Fibroblast of skin of right quadriceps (primary cell): ENCODE measurements at places on chromosomes 12 and 14.
A peak's percentile ranks its signal among the peaks of the same experiment; 100 is the strongest.

GRCh38 chr12:66596199-66596598 lies 82.7 kb downstream of the GRIP1 start:
- peak; percentile 55 for DNase-seq

GRCh38 chr12:79900951-79901350 lies 33.9 kb downstream of the PPP1R12A start:
- no peak for DNase-seq

- no peak for DNase-seq
Measured at GRCh38 chr14:30840086-30840779, 34.1 kb upstream of the COCH start.

DNA sequence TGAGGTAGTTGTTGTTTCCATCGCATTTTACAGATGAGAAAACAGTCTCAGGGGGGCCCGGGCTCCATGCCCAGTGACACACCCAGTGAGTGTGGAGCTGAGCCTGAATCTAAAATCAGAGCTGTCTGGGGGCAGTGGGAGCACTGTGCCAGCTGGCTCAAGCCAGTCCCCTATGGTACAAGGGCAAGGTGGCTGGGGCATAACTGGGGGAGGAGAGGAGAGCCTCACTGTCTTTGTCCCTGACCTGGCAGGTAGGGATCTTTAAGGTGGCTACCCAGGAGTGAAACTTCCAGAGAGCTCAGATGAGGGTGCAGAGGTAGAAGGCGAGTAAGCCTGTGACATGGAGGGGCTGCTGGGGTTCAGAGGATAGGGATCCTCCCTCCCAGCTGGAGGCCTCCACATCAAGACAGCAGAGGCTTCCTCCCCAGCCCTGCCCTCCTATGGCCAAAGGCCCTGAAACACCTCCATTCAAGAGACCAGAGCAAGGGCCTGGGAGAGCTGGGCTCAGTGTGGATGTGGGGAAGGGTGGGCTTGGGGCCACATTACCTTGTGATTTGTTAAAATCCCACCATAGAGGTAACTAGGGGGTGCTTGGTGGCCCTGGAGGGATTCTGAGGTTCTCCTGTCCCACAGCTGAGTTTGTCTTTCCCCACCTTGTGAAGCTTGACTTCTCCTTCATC lies 33.1 kb downstream of the ASCL4 start:
- no peak for DNase-seq

DNA sequence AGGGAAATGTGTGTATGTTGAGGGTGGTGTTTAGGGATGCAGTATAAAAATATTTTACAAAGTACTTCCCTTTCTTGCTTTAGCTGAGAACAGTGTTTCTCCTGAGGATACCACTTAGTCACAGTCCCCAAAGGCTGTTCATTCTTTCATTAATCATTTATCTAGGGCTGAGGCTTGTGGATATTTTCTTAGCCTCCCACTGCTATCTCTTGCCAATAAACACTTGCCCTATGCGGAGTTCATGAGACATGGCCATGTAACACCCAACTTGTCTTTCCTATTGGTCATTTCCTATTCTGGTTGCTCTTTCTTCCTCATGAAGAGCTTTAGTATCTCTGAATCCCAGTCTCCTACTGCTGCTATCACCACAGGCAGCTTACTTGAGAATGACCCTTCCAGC lies 75.1 kb downstream of the ETNK1 start:
- DNase-seq, result no peak

GRCh38 chr12:7303230-7303629 lies 642 bp upstream of the ACSM4 start:
- no peak for DNase-seq

DNA sequence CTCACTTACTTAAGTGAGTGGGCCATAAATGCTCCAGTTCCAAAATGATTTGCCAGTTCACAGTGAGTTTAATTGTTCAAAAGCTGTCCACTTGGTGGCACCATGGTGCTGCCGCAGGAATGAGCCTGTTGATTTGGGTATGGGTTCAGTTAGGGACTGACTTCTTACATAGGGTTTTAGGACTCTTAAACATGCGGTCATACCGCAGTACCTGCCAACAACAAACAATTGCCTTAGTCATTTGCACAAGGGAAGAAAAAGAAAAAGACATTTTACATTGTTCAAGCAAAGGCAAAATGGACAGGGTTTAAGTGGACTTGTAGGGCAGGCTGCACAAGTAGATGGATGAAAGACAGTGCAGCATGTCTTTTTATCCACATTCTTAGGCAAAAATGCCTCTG lies 80.0 kb upstream of the DBX2 start:
- peak; percentile 51 for DNase-seq

GRCh38 chr12:107512391-107512790 lies 173.2 kb upstream of the PWP1 start:
- DNase-seq, result no peak

DNA sequence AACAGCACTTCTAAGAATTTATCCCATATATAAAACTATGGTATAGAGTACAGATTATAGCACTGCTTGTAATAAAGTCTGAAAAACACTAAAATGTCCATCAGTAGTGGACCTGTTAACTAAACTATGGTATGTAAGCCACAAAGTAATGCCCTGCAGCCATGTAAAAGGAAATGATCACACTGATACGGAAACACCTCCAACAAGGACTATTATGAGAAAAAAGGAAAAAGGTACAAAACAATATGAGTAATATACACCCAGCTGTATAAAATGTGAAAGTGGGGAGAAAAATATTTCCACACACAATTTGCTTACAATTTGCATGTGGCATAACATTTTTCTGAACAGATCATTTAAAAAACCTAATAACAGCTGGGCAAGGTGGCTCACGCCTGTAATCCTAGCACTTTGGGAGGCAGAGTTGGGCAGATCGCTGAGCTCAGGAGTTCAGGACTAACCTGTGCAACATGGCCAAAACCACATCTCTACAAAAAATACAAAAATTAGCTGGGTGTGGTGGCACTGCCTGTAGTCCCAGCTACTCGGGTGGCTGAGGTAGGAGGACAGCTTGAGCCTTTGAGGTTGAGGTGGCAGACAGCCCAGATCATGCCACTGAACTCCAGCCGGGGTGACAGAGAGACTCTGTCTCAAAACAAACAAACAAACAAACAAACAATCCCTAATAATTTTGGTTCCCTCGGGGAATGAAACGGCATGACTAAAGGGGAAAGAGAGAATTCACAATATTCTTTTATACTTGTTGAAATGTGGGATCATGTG lies 250.5 kb downstream of the MED13L start:
- no peak for DNase-seq

- DNase-seq, result no peak
Measured at GRCh38 chr12:95390932-95391331, 83.0 kb upstream of the METAP2 start.

DNA sequence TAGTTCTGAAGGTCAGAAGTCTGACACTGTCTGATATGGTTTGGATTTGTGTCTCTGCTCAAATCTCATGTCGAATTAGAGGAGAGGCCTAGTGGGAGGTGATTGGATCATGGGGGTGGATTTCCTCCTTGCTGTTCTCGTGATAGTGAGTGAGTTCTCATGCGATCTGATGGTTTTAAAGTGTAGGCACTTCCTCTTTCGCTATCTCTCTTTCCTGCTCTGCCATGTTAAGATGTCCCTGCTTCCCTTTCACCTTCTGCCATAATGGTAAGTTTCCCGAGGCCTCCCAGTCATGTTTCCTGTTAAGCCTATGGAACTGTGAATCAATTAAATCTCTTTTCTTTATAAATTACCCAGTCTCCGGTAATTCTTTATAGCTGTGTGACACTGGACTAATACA lies 84.1 kb upstream of the TMTC1 start:
- DNase-seq, result no peak

GRCh38 chr12:39620659-39621658 lies 1.4 kb upstream of the ABCD2 start:
- no peak for DNase-seq

- DNase-seq, result no peak
Measured at GRCh38 chr12:111446631-111447570, 41.2 kb downstream of the SH2B3 start.

- no peak for DNase-seq
Measured at GRCh38 chr12:107778383-107779025, 4.0 kb downstream of the ASCL4 start.

DNA sequence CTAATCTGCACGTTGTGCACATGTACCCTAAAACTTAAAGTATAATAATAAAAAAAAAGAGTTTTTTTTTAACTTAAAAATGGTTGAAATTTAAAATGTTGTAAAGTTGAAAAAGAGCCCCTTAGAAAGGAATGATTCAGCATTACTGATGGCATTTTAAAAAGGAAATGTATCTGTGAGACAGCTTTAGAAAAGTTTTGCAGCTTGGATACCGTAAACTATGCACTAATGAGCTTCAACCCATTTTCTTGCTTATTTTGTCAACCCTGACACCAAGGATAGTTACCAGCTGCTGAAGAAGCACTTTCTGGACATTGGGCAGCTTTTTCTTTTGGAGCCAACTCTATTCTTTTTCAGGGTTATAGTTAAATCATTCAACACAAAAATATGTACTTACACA lies 4.3 kb downstream of the BICD1 start:
- DNase-seq, result no peak

- no peak for DNase-seq
Measured at GRCh38 chr12:46101485-46101869, 111.1 kb upstream of the SCAF11 start.
